Activated CD4-positive, alpha-beta T cell treated with anti-CD3 and anti-CD28 coated beads for 48 hours (primary cell): ENCODE measurements at places on chromosomes 7 and 10.

GRCh38 chr10:25666276-25666675 is 267.8 kb upstream of the MYO3A start:
- no peak for DNase-seq

GRCh38 chr7:78417180-78417853 is 618.7 kb downstream of the PHTF2 start:
- no peak for DNase-seq

- no peak for DNase-seq
Observed at GRCh38 chr7:106485031-106485551, 175.9 kb downstream of the CCDC71L start.

DNA sequence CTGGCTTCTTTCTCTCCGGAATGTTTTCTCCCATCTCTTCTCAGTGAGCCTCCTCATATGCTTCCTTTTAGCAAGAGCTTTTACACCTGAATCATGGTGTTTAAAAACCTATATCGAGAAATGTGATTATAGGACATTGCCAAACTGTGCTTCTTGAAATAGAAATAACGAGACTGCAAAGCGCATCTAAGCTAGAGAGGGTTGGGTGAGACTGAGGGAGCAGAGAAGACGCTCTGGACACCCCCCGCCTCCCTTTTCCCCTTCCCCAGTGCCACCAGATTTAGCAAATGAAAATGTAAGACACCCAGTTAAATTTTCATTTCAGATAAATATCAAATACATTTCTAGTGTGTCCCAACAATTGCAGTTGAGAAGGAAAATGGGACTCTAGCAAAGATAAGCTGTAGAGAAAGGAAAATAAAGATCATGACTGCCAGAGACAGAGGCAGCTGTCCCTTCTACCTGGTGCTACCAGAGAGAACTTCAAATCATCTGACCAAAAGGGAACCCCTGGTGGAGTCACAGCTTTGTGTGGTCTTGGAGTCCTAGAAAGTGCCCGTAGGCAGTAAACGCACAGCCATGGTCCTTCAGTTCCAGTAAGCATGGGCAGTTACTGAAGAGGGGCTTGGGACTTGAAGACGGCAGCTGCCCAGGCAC is 14.6 kb downstream of the GSDME start:
- no peak for DNase-seq

DNA sequence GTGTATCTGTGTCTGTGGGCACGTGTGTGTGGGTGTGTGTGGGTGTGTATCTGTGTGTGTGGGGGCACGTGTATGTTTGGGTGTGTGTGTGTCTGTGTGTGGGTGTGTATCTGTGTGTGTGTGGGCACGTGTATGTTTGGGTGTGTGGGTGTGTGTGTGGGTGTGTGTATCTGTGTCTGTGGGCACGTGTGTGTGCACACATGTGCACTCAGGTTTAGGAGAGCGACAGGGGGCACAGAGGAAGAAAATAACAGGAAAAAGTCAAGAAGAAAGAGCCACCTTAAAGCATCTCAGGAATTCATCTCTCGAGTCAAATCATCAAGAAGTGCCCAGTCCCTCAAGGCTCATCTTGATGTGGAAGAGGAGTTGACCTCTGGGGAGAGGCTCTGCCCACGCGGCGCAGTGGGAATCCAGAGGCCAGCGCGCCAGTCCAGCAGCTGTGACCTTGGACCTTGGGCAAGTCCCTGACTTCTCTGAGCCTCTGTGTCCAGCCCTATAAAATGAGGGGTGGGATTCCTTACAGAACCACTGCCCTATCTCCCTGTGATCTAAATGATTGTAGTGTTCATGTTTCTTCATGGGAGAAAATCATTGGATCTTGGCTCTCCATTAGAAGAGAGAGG is 147.8 kb downstream of the RGS10 start:
- no peak for DNase-seq

GRCh38 chr7:133641436-133641835 is 388.6 kb downstream of the EXOC4 start:
- DNase-seq = no peak
